ENCODE measurements at places on chromosomes 12 and 14. TPM values are rescaled to one million over a fixed set of nuclear protein-coding genes. Genes with fewer than 3 reads are reported as not detected.

DNA sequence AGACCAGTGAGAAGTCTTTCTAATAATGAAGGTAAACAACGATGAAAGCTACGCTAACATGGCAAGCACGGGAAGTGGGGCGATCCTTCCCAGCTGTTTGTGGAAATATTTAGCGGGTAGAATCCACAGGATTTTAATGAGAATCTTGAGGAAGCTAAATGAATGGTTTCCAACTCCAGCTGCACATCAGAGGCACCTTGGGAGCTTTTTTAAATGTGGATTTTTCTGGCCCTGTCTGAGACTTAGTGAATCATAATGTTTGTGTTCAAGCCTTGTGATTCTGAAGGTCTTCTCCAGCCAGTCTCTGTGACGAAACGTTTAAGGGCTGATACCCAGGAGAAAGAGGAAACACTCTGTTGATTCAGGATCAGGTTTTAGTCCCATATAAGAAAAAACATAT is 169.8 kb downstream of the CAPZA3 start:
- DNase-seq = peak; percentile 52

DNA sequence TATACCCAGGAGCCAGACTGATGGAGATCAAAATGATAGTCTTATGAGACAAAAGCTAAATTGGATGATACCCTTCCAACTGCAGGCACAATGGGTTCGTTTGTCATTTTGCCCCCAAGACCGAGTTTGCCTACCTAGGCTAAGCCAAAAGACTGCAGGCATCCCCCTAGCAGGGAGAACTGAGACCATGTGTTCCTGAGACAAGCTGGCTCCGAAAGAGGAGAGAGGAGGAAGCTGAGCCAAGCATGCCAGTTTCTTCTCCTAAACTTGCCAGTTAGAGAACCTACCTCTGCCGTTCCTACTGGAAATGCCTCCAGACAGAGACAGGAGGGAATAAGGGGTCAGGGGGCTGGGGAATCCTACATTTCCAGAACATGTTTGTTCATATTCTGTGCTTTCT is 8.3 kb upstream of the ELK3 start:
- no peak for DNase-seq

DNA sequence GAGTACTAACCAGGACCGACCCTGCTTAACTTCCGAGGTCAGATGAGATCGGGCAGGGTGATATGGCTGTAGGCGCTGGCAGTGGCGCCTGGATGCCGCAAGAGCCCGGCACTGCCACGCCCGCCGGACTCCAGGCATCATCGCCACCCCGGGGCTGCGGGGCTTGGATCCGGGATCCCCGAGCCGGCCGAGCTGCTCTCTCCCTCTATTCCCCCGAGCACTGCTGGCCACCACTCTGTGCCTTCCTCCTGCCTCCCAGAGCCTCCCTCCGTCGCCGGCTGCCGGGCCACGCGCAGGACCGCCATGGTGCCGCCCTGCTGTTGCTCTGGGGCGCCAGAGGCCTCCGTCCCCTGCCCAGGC is 153.2 kb upstream of the ALG10B start:
- DNase-seq = no peak

DNA sequence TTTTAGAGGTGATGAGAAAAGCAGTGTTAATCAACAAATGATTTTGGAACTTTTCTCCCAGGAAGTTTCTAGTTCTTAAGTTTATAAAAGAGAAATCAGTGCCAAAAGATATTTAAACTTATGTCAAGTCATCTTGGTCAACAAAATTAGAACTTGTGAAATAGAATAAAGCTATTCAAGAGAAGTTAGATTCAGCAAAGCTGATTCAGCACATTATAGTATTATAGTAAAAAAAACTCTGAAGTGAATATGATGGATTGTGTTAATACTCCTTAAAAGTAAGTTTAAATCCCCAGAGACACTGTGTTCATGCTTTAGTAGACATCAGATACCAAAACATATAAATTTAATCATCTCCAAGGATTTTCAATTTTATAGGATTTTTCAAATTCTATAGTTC is 210.2 kb upstream of the RPL10L start:
- DNase-seq = no peak

- no peak for DNase-seq
These were observed 21.3 kb downstream of the TBX3 start for GRCh38 chr12:114662512-114663177.

DNA sequence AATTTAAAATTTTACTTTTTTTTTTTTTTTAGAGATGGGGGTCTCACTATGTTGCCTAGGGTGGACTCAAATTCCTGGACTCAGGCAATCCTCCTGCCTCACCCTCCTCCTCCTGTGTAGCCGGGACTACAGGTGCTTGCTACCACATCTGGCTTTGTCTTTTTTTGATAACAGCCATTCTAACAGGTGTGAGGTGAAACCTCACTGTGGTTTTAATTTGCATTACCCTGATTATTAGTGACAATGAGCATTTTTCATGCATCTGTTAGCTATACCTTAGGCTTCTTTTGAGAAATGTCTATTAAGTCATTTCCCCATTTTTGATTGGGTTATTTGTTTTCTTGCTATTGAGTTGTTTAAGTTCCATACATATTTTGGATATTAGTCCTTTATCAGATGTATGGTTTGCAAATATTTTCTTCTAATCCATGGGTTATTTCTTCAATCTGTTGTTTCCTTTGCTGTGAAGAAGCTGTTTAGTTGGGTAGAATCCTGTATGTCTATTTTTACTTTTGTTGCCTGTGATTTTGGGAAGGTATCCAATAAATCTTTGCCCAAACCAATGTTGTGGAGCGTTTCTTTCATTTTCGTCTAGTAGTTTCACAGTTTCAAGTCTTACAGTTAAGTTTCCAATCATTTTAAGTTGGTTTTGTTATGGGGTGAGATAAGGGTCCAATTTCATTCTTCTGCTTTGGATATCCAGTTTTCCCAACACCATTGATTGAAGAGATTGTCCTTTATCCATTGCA is 86.1 kb downstream of the MYF5 start:
- DNase-seq = no peak

- no peak for DNase-seq
These were observed 93.8 kb downstream of the NUMB start for GRCh38 chr14:73364559-73364958.

DIO2 gene
- 1.9 TPM for polyA plus RNA-seq

- no peak for DNase-seq
These were observed 867.2 kb downstream of the BCL11B start for GRCh38 chr14:98404811-98405210.

- no peak for DNase-seq
These were observed 780.7 kb downstream of the FLRT2 start for GRCh38 chr14:86310611-86311010.

GRCh38 chr12:132342251-132343227 is 13.2 kb upstream of the GALNT9 start:
- no peak for DNase-seq

DNA sequence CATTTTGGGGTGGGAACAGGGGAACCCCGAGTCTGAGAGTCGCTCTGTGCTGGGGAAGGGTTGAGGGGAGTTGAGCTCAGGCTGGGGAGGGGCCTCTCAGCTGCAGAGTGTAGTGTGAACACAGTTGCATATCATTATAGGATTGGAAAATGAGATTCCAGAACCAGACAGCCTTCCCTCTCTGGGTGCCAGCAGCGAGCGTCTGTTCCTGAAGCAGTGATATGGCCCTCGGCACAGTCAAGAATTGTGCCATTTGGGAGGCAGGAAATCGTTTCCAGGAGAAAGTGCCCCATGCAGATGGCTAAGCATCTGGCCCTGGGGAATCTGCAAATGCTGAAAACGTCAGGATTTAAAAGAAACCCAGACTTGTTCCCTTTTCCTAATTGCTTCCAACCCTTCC is 70.4 kb upstream of the SFSWAP start:
- DNase-seq = no peak

DNA sequence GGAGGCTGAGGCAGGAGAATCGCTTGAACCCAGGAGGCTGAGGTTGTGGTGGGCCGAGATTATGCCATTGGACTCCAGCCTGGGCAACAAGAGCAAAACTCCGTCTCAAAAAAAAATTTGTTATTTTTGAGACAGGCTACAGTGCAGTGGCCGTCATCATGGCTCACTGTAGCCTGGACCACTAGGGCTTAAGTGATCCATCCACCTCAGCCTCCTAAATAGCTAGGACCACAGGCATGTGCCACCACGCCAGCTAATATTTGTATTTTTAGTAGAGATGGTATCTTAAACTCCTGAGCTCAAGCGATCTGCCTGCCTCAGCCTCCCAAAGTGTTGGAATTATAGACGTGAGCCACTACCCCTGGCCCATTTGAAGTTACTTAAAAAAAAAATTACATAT is 966 bp upstream of the PCBP2 start:
- DNase-seq = no peak

Measured in hindlimb muscle (tissue), 1 donor.